GM12878 (cell line): ENCODE measurements at places on chromosomes 3 and 15.

DNA sequence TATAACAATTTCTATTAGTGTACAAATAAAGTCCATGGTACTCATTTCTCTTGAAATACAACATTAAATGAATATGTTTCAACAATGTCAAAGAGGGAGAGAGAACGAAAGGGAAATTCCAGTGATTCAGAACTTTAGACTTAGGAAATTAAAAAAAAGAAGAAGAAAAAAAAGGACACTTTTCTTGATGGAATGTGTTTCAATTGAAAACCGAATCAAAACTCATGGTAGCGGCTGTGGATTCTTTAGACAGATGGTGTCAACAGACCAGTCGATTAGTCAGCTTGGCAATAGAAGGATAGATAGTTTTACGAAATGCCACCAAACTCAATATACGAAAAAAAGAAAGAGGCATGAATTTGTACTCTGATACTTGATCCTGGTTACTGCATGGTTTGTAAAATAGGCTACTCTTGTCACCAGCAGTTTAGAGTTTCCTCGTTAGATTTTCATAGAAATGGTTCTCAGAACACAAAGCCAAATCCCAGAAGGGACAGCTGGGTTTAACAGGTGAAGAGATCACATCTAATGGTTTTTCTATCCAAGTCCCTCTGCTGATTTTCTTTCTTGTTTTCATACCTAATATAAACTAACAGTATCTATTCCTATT, 793.5 kb downstream of the ROBO1 start:
- DNase-seq: no peak

DNA sequence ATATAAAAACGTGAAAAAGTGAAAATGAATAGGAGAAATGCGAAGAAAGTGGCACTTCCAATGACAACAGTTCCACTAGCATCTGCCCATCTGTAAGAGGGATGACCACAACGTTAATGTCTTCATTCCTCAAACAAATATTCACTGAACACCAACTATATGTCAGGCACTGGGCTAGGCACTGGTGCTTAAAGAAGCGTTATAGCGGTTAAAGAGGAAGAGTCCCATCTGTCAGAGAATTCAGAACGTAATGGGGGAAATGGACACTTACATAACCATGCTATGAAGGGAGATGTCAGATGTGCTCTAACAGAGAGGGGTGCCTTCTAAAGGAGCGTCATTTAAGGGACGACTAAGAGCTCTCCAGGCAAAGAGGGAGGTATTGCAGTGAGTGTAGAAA, 8.2 kb downstream of the RUBCN start:
- no peak for DNase-seq

DNA sequence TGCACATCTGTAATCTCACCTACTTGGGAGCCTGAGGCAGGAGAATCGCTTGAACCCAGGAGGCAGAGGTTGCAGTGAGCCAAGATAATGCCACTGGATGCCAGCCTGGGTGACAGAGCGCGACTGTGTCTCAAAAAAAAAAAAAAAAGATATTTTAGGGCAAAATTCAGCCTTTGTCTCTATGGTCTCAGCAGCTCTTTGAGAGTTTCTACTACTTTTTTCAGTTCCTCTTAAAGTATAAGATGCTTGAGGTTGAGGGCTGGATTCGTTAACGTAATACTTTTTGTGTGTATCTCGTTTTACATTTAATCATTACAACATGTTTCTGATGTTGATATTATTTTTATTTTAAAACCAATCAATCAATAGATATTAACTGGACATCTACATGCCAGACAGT, 381.2 kb upstream of the TBL1XR1 start:
- DNase-seq: no peak

DNA sequence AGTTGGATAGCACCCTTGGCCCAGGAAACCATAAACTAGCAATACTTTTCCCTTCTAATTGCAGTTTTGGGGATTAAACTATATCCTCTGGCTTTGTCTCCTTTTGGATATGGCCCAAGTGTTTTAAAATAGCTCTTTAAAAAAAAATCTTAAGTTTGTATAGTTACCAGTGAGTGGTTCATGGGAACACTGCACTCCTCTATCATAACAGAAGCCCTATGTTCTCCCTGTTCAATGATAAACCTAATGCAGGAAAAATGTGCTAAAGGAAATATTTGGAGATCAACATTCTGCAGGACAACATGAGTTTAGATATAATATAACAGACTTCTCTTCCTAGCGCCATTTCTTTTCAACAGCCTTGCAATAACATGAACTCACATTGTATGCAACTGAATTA, 13.1 kb downstream of the MRPL47 start:
- DNase-seq: no peak

GRCh38 chr3:143595456-143596077, 252.7 kb downstream of the SLC9A9 start:
- no peak for DNase-seq

DNA sequence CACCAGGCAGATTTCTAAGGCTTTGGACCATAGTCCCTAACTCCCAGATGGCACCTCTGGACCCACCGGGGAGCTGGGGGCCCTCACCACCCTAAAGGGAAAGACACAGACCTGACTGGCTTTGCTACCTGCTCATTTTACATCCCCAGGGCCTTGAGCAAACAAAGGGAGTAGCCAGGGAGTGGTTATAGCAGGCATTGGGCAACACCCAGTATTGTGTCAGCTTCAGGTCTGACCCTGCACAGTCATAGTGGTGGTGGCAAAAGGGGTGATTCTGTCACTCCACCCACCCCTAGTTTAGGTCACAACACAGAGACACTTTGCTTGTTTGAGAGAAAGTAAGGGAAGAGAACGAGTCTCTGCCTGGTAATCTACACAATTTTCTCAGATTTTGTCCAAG, 352.5 kb downstream of the DIPK2A start:
- no peak for DNase-seq

DNA sequence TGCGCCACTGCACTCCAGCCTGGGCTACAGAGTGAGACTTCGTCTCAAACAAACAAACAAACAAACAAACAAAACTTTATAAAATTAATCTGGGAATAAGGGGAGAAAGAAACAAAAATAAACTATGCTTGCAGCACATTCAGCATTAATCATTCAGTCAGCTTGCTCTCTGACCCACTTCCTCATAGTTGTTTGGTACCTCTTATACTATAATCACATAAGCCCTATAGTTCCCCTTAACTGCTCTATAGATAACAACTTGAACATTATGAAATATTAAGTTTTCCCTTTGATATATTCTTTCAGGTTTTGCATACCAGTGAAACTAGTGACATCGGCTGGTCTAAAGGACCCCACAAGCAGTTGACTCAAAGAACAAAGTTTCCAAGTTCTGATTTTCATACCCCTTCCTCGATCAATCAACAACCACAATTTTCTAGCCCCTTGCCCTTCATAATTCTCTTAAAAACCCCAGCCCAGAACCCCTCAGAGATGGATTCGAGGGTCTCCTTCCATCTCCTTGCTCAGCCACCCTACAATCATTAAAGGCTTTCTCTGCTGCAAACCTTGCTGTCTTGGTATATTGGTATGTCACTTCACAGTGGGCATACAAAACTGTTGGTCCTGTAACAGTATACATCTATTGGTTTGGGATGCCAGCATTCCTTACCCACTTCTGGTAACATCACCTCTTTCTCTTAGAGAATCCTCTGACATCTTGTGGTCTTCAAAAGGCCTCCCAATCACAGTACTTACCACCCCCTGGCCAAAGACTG, 26.4 kb downstream of the BCL2L10 start:
- DNase-seq: no peak
